ENCODE measurements at places on chromosomes 1 and 21. TPM values are rescaled to one million over a fixed set of nuclear protein-coding genes. Genes with fewer than 3 reads are reported as not detected.

The ASTN1 gene
- total RNA-seq: not detected

- no peak for DNase-seq
Observed at GRCh38 chr1:240395336-240395735, 216.6 kb downstream of the GREM2 start.

GRCh38 chr1:209191262-209191634 is 392.3 kb upstream of the CAMK1G start:
- DNase-seq: no peak

GRCh38 chr1:114554577-114554976 is 26.8 kb downstream of the BCAS2 start:
- DNase-seq: no peak

- no peak for DNase-seq
Observed at GRCh38 chr1:6521536-6521935, 30.1 kb upstream of the PLEKHG5 start.

The IVL gene
- total RNA-seq: not detected

The OR10K2 gene
- not detected for total RNA-seq

GRCh38 chr21:32281531-32281930 is 2.7 kb upstream of the MIS18A start:
- no peak for DNase-seq

The LYPLAL1 gene
- 20.9 TPM for total RNA-seq

DNA sequence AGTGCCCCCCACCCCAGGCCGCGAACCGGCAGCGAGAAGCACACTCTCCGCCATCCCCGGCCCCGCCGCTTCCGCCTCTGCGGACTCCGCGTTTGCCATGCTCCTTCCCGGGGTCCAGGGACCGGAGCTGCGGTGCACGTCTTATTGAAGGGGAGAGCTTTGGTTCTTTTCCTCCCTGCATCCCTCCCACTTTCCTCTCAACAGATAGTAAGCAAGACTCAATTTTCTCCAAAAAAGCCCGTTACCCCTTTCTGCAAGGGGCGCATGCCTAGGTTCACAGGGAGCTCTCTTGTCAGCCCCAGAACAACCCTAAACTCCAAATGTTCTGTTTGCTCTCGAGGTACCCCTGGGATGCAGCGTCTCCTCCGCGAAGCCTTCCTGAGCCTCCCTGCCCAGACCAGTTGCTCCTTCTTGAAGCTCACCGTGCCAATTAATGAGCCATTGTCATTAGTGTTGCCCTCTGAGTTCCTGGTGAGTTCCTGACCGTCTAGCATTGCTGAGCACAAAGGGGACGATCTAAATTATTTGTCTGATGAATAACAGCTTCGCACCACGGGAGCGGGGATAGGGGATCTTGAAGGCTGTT is 8.1 kb downstream of the FOXD3 start:
- DNase-seq: no peak

The APCS gene
- total RNA-seq: not detected

GRCh38 chr21:23401278-23401677 is 2206.0 kb downstream of the MRPL39 start:
- DNase-seq: no peak

Measured in naive thymus-derived CD4-positive, alpha-beta T cell (primary cell).